CD4-positive, alpha-beta T cell treated with Interleukin-12 subunit alpha and Interleukin-12 subunit beta, for 1 hour (primary cell): ENCODE measurements at places on chromosomes 4 and X.

DNA sequence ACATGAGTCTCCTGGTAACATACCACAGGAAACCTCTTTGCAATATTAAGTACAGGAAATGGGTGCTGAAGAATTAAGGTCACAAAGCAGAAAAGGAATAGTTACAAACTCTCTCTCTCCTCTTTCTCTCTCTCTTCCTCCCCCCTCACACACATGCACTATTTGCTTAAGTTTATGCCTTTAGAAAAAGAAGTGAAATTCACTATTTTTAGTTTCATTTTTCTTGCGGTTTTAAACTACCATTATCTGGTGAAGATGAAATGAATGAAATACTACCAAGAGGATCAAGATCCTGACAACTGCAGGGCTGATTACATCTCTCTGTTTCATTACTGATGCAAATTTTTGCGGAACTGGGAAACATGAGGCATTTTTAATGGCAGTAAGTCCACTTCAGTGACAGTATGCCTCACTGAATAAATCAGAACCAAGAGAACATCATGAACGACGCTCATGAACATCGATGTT lies 64.3 kb upstream of the FTHL17 start:
- no peak for DNase-seq

- peak; percentile 87 for DNase-seq
These were observed 14.8 kb downstream of the PDK3 start for GRCh38 chrX:24479924-24480323.

DNA sequence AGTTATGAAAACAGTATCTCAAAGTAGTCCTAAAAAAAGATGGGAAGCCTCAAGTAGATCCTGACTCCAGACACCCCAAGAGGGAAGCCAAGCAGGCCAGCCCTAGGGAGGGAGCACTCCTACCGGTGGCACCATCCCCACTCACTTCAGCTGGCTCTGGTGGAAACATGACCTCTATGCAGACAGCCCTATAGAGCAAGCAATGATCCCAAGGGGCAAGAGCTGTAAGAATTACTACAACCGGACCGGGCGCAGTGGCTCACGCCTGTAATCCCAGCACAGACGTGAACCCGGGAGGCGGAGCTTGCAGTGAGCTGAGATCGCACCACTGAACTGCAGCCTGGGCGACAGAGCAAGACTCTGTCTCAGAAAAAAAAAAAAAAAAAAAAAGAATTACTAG lies 5.7 kb downstream of the LETM1 start:
- no peak for DNase-seq

- DNase-seq = no peak
These were observed 180.0 kb downstream of the DHRSX start for GRCh38 chrX:2320580-2321327.

DNA sequence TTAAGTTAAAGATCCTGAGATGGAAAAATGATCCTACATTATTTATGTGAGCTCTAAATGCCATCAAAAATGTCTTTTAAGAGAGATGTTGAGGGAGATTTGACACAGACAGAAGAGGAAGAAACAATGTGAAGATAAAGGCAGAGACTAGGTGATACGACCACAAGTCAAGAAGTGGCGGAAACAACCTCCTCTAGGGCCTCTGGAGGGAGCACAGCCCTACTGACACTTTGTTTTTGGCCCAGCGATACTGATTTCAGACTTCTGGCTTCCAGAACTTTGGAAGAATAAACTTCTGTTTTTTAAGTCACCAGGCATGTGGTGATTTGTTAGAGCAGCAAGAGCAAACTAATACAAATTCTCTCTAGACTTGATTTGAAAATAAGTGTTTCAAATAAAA lies 1216.1 kb downstream of the FSTL5 start:
- DNase-seq = no peak

DNA sequence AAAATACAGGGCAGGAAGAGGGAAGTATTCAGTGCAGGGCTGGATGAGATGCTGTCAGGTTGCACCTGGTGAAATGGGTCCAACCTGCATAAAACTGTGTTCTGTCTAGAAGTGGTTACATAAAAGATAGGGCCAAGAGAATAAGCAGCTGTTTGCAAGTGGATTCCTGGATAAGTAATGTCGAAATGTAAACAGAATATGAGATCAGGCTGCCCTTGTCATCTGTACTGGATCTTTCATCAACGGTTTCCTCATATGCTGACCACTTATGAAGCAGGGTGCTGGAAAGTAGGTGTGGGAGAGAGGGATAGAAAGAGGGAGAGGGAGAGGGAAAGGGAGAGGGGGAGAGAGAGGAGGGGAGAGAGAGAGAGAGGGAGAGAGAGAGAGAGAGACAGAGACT lies 349.8 kb upstream of the CPEB2 start:
- DNase-seq = no peak

GRCh38 chr4:139319571-139319970 lies 17.3 kb upstream of the NDUFC1 start:
- no peak for DNase-seq

- no peak for DNase-seq
These were observed 16.4 kb downstream of the PLP1 start for GRCh38 chrX:103792916-103793544.

DNA sequence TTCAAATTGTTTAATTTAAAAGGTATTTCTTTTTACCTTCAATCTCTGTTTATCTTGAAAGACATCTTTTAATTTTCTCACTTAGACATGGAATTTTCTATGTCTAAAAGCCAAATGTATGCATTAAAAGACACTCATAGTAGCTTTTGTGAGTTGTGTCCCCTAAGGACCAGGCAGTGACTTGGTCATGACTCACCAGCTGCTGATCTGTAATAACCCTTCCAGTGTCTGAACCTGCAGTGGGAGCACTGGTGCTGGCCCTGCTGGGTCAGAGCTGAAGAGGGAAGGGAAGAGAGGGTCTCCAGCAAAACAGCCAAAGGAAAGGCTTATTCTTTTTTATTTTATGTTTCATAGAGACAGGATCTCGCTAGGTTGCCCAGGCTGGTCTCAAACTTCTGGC lies 31.1 kb upstream of the SH3D19 start:
- no peak for DNase-seq

DNA sequence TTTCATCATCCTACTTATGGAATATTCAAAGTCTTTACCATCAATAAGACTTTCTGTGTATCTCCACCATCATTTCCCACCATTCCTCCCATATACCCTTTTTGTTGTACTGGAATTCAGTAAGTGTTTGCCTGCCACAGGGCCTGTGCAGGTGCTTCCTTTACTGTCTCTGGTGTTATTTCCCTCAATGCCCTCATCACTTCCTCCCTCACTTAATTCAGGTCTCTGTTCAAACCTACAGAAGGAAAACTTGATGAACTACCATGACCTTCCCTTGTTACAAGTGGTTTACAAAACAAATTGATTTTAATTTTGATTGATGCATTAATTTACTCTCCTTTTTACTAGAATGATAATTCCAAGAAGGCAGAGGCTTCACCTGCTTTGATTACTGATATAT lies 159.5 kb upstream of the FAT4 start:
- DNase-seq = no peak

DNA sequence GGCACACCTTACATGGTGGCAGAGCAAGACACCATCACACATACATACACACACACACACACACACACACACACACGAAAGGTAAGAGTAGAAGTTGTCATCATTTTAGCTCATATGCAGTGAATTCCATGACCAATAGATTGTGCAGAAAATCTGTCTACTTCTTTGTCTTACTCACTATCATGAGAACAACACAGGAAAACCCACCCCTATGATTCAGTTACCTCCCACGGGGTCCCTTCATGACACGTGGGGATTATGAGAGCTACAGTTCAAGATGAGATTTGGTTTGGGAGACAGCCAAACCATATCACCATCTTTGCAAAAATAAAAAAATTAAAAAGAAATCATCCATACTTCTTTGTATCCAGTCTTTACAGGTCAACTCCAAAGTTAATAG lies 221.1 kb downstream of the BMPR1B start:
- DNase-seq = no peak

- no peak for DNase-seq
These were observed 27.3 kb upstream of the XAGE2 start for GRCh38 chrX:52341493-52341892.

- DNase-seq = no peak
These were observed 64.5 kb downstream of the TENM3 start for GRCh38 chr4:182307746-182308145.

DNA sequence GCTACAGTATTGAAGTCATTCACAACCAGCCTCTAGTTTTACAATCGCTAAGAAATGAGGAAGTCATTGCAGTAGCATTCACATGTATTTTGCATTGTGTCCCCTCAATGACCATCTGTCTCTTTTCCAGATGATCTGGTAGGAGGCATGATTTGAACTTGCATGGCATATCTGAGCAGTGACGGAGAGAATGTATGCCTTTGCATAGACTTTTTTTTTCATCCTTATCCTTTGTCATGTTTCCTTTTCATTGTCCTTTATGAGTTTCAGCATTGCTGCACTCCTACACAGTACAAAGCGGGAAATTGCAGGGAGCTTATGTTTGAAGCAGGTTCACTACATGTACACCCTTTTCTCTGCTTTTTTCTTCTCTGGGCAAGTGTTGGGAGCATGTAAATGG lies 516.4 kb upstream of the GRIA3 start:
- DNase-seq = no peak

- no peak for DNase-seq
These were observed 40.4 kb upstream of the PAPSS1 start for GRCh38 chr4:107760281-107760947.

- DNase-seq = no peak
These were observed 267.4 kb downstream of the ANK2 start for GRCh38 chr4:113316879-113317278.

DNA sequence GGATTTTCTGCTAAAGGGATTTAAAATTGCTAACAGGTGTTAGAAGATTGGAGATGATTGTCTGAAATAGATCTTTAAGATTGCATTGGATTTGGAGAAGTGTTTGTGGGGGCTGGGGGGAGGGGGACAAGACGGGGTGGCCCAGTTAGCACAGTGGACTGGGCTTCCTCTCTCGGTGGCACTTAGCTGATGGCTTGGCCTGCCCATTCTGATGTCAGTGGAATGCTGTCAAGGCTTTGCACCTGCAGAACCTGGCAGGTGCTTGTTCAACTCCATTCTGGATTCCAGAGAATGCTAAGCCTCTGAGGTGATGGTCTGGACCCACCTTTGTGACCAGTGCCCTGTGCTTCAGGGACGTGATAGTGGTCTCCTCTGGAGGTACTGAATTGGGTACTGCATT lies 43.7 kb downstream of the ADD1 start:
- no peak for DNase-seq

- DNase-seq = no peak
These were observed 23.1 kb upstream of the LRAT start for GRCh38 chr4:154720618-154721267.

DNA sequence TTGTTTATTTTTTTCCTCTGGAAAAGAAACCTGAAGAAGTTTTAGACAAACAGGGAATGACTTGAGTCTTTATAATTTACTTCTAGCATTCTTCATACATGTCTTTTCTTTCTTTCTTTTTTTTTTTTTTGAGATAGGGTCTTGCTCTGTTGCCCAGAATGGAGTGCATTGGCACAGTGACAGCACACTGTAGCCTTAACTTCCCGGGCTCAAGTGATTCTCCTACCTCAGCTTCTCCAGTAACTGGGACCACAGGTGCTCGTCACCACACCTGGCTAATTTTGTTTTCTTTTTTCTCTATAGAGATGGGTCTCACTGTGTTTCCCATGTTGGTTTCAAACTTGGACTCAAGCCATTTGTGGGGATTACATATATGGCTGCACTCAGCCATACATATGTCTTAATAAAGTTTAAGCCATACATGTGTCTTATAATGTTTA lies 71.8 kb downstream of the RAPGEF2 start:
- no peak for DNase-seq

DNA sequence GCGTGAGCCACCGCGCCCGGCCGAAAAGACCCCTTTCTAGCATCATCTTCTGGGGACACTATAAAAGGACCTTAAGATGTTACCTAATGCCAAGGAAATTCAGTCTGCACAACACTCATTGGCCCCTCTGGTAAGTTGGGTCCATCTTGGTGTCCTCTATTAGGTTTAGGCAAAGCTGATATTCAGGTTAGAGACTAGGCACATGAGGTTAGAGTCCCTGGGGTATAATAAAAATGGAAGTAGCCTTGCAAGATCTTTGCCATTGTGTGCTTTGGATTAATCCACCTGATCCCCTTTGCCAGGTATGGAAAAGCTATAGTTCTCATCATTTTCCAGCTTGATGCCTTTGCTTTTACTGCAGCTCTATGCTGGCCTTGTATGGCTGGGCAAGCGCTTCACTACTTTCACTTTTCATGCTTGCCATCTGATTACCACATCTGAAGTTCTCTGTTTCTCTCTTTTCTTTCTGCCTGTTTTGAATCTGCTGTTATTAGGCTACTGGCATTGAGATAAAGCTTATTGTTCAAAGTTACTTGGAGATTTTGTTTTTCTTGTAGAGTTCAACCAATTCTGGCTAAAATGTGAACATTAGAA lies 5.4 kb upstream of the ADH4 start:
- DNase-seq = no peak

- DNase-seq = peak; percentile 56
These were observed 113.5 kb downstream of the VSIG4 start for GRCh38 chrX:65926095-65927019.

DNA sequence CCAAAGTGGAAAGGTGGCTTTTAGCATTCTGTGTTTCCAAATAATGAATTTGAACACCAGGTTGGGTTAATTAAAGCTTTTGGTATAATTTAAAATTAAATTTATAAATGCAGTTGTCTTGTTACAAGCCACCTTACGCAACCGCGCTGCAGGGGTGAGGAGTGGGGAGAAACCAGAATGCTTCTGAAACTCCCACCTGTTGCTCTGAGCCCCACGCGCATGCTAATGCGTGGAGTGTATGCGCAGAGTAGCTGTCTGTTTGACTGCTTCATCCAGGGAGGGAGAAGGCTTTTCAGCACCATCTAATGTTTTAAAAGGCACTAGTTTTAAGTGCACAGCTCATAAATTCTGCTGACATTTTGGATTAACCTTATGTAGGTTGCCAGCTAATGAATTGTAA lies 12.5 kb downstream of the OGT start:
- DNase-seq = no peak

DNA sequence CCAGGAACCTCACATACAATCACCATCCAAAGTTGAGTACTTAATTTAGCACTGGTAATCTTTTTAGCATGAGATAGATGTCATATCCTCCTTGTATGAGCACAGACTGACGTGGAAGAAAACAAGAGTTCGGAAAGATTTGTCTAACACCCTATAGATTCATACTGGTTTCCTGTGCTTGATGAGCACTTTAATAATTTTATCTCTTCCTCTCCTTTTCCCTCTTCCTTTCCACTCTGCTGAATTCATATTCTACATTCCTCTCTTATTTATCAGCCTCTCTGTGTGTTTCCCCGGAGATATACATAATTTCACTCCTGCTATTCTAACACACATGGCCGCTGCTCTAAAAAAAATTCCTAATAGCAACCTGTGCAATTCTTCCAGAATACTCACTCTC lies 273.9 kb downstream of the AFF2 start:
- no peak for DNase-seq

GRCh38 chr4:157115613-157116335 lies 39.8 kb downstream of the GLRB start:
- DNase-seq = no peak

- DNase-seq = no peak
These were observed 279.6 kb upstream of the EDA2R start for GRCh38 chrX:66918511-66918910.
